ENCODE measurements at places on chromosomes 4 and X.

GRCh38 chr4:39048311-39048710 is 13.7 kb upstream of the KLHL5 start:
- no peak for DNase-seq

- no peak for DNase-seq
Measured at GRCh38 chr4:173763389-173763788, 233.4 kb upstream of the HAND2 start.

GRCh38 chr4:41218703-41219102 is 4.4 kb upstream of the APBB2 start:
- DNase-seq: no peak

- DNase-seq: no peak
Measured at GRCh38 chr4:82642331-82642730, 80.5 kb upstream of the TMEM150C start.

- DNase-seq: no peak
Measured at GRCh38 chr4:10114607-10115006, 2.0 kb downstream of the WDR1 start.

Data from NCI-H1092 treated with DMSO at 0.1 percent for 48 hours (cell line).